ENCODE measurements at places on chromosomes 3 and 15. TPM values are rescaled to one million over a fixed set of nuclear protein-coding genes. Genes with fewer than 3 reads are reported as not detected.

GRCh38 chr15:79212589-79213157, 69.8 kb upstream of the ANKRD34C start:
- DNase-seq: no peak

DNA sequence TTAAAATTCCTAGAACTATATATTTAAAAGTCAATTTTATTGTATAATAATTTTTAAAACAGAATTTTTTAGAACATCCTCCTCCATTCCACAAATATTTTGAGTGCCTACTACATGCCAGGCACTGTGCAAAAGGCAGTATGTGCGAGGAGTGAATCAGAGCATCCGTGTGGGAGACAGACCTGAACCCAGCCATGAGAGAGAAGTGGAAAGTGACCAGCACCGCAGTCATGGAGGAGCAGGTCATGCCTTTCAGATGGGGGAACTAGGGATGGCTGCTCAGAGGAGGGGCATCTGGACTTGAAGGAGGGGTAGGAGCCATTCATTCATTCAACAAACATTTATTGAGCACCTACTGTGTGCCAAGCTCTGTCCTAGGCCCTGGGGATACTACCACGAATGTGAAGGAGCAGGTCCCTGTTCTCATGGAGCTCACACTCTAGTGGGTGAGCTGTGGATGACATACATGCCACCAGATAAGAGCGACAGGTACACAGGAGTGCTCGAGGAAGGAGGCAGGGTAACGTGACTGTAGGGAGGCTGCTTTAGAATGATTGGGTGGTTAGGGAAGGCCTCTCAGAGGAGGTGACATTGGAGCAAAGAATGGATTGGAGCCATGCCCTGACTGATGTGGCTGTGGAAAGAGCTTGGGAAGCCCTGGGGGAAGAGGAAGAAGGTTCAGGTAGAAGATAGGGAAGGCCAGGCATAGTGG, 3.1 kb upstream of the CHRNA3 start:
- no peak for DNase-seq

DNA sequence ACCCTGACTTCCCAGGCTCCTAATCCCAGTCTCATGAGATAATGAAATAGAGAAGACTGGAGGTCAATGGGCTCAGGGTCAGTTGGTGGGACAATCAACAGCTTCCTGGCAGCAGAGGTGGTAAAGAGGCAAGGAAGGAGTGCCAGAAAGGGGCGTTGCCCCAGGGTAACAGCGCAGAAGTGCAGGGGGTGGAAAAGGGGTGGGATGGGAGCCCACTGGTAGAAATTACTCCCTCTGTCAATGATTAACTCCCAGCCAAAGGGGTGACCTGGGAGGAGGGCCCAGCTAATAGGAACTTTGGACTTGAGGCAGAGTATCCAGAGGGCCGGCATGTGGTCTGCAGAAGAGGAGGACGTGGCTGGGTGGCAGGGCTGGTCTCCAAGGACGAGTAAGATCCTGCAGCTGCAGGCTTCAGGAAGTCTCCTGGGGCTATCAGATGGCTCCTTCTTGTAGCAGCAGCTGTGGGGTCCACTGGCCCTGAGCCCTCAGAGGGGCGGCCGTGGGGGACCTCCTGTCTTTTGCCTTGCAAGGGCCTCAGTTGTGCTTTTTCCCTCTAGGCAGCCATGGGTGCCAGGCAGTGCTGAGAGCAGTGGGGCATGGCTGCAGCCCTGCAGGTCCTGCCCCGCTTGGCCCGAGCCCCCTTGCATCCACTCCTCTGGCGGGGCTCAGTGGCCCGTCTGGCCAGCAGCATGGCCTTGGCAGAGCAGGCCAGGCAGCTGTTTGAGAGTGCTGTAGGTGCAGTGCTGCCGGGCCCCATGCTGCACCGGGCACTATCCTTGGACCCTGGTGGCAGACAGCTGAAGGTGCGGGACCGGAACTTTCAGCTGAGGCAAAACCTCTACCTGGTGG, 2.3 kb downstream of the GLYCTK start:
- no peak for DNase-seq

VILL gene
- 13.3 TPM for polyA plus RNA-seq

CCR8 gene
- polyA plus RNA-seq: not detected

SLC24A5 gene
- 0.17 TPM for polyA plus RNA-seq

- no peak for DNase-seq
Measured at GRCh38 chr15:52695154-52695553, 16.0 kb upstream of the ATOSA start.

DNA sequence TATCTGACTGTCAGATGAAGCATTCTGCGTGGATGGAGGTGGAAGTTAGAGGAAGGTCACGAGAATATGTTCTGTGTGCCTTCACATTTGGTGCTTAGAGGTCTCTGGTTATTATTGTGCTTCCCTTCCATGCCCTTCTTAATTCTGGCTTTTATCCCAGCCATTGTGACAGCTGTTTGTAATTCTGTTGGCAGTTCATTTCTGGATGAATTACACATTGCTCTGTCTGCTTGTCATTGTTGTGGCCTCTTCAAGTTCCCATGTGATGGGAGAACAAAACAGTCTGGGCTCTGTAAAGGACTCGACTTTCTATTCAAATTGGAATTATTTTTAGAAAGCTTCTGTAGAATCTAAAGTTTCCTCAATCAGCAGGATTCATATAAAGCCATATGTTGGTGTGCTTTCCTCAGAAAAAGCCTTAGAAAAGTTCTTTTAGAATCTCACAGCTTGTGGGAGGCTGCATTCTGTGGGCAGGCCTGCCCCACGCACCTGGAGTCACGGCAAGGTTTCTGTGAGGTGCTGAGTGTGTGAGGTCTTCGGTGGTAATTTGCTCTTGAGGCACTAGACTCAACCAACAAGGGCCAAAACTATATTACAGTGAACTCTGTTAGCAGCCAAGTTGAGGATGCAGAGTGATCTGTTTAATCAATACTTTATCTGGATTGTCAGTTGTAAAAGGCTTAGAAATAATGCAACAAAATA, 397.4 kb upstream of the AZI2 start:
- no peak for DNase-seq

STRIT1 gene
- polyA plus RNA-seq: 1.8 TPM

GOLGA8T gene
- not detected for polyA plus RNA-seq

ASB14 gene
- polyA plus RNA-seq: 0.63 TPM

- DNase-seq: peak; percentile 8
Measured at GRCh38 chr15:53910236-53910849, 67.9 kb upstream of the UNC13C start.

PPM1L gene
- 9.2 TPM for polyA plus RNA-seq

- no peak for DNase-seq
Measured at GRCh38 chr3:146640361-146640760, 35.2 kb upstream of the PLSCR5 start.

Data from right renal pelvis (tissue), 4 donors.